NK-92 treated with Interleukin-12 subunit alpha and Interleukin-12 subunit beta, amount 100 ng/mL, for 24 hours (cell line): ENCODE measurements at places on chromosomes 2 and 18.

DNA sequence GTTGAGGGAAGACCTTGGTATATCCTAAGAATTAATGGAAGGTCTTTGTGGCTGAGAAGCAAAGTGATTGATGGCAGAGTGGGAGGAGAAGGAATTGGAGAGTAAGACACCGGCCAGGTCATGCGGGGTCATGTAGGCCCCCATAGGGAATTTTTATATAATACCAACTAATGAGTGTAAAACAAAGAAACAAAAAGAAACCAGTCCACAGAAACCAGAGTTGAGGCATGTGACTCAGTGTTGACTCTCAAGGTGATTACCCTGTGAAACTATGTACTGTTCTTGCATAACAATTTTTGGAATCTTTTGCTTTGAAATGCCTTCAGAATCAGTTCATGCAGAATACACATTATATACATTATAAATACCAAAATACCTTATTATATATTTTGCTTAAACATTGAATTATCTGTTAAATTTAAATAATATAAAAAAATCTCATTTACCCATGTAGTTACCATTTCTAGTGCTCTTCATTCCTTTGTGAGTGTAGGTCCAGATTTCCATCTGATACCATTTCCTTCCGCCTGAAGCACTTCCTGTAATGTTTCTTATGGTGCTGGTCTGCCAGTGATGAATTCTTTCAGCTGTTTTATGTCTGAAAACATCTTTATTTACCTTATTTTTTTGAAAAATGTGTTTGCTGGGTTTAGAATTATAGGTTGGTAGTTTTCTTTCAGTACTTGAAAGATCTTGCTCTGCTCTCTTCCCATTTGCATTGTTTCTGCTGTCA is 8.6 kb downstream of the CLIP4 start:
- no peak for DNase-seq

DNA sequence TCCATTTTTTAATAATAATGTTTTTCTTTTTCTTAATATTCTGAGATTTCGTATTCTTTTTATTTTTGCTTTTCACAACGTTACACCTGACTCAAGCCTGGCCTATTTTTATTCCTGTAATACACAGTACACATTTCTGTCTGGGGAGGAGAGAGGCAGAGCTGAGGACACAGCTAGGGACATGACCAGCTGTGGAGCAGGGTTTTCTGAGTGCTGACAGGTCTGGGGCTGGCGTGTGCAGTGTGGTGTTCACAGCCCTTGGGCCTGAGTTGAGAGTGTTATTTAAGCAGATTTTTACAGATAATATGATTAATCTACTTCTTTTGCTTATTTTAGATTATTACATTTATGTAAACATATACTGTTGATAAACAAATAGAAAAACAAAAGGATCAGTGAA is 55.9 kb downstream of the ZAP70 start:
- no peak for DNase-seq

GRCh38 chr2:767440-767839 is 90.2 kb upstream of the TMEM18 start:
- no peak for DNase-seq

DNA sequence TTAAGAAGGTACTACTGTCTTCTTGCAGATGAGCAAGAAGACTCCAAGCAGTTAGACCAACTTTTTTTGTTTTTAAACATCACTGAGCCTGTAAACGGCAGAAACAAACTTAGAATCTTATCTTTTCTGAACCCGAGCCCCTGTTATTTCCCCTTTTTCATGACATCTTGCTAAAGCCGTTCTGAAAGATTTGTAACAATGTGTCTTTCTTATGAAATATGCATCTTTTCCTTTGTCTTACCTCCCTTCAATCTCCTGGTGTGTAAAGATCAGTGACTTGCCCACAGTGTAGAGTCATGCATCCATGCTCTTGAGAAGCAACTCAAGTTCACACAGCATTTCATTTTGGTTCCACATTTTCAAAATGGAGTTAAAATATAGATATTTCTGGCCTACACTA is 288.8 kb upstream of the CELF4 start:
- no peak for DNase-seq

- DNase-seq = no peak
These were observed 23.2 kb downstream of the INO80D start for GRCh38 chr2:206062724-206063123.

DNA sequence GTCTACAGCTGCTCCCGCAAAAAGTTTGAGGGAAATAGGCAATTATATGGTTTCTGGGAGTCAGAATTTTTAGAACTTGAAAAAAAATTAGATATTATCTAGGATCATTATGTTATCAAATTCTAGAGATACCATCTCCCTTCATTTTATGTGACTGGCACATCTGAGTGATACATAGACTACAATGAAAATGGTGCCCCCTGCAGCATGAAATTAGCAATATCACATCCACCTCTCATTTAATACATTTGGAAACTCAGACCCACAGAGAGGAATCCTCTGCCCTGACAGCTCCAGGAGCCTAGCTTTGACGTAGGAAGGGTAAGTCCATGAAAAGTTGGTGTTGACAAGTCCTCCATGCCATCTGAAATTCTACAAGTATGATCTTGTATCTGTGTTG is 381.6 kb downstream of the SUCLG1 start:
- DNase-seq = no peak

GRCh38 chr2:11118761-11119160 is 36.5 kb upstream of the SLC66A3 start:
- DNase-seq = no peak

- no peak for DNase-seq
These were observed 360.2 kb downstream of the FSIP2 start for GRCh38 chr2:186098821-186099220.

GRCh38 chr2:236663287-236664101 is 93.9 kb downstream of the ACKR3 start:
- no peak for DNase-seq

DNA sequence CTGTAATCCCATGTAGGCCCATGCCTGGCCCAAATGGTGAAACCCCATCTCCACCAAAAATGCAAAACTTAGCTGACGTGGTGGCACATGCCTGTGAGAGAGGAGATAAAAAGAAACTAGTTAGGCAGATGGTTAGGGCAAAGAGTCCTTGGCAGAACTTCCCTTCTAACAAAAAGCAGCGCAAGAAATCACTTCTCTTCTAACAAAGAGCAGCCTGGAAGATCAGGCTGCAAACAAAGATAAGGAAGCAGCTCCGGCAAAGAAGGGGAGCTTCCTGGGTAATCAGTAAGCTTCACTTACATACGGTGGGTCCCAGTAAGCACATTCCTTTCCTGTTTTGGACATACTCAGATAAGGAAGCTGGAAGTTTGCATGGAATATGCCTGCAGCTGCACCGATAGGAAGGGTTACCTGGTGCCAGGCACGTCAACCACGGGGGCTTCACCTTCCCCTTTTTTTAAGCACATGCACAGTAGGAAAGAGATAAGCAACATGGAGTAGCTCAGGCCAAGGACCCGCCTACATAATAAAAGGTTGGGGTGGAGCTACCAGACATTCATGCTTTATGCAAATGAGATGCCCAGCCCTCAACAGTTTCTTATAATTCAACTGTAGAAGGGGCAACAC is 61.0 kb upstream of the SLC25A52 start:
- no peak for DNase-seq

GRCh38 chr2:43480874-43481273 is 115.0 kb downstream of the THADA start:
- DNase-seq = no peak

- DNase-seq = no peak
These were observed 9.2 kb downstream of the HOXD3 start for GRCh38 chr2:176166272-176166671.

GRCh38 chr2:23286031-23286757 is 98.8 kb upstream of the KLHL29 start:
- no peak for DNase-seq

DNA sequence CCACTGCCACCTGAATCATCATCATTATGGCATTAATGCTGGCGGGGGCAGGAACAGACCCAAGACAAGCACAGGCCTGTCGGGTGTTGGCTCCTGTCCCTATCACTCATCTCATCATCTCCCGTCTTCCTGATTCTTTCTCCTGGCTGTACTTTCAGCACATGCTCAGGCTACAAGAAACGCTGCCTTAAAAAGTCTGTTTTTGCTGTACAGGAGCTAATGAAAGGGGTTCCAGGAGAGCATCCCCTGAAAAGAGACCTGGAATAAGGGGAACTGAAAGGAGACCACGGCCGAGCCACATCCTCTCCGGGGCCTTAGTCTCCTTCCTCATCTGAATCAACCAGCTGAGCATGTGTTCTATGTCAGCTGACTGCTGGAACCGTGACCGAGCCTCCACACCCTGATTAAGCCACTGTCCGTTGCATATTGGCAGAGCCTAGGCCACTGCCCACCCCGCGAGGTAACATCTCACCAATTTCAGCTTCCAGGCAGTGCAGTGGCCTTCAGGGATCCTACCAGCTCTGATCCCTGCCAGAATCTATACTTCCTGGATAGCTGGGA is 62.6 kb downstream of the DNMT3A start:
- DNase-seq = no peak

DNA sequence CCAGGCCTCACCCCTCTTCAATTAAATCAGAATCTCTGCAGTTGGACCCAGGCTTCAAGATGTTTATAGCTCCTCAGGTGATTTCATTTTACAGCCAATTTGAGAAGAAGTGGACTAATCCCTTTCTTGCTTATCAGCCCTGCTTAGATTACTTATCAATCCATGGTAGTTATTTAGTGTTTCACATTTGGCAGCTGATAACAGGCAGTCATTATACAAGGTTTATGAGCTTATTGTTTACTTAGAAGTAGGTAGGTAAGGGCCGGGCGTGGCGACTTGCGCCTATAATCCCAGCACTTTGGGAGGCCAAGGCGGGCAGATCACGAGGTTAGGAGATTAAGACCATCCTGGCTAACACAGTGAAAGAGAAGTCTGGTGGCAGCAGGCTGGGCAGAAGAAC is 237.5 kb downstream of the CTNNA2 start:
- DNase-seq = no peak

GRCh38 chr2:157748371-157749142 is 119.9 kb upstream of the ACVR1C start:
- no peak for DNase-seq

DNA sequence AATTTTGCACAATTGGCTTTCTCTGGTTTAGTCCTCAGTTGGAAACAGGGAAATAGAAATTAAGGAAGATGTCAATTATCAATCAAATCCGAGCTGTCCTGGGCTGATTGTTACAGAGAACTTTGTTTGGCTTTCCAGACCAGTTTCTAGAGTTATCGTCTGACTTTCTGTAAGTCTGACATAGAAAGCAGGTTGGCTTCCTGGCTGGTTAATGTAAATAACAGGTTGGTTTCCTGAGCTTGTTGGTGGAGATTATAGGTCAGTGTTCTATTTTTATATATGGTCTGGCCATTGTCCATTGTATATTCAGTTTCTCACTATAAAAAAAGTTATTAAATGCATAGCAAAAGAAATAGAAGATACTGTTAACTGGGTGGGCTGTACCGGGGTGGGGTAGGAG is 204.8 kb downstream of the MBD2 start:
- DNase-seq = no peak

GRCh38 chr2:71669628-71670429 is 216.5 kb downstream of the DYSF start:
- DNase-seq = no peak

GRCh38 chr2:240981871-240982800 is 16.3 kb upstream of the SNED1 start:
- no peak for DNase-seq

GRCh38 chr2:75182606-75183005 is 16.7 kb downstream of the TACR1 start:
- no peak for DNase-seq

DNA sequence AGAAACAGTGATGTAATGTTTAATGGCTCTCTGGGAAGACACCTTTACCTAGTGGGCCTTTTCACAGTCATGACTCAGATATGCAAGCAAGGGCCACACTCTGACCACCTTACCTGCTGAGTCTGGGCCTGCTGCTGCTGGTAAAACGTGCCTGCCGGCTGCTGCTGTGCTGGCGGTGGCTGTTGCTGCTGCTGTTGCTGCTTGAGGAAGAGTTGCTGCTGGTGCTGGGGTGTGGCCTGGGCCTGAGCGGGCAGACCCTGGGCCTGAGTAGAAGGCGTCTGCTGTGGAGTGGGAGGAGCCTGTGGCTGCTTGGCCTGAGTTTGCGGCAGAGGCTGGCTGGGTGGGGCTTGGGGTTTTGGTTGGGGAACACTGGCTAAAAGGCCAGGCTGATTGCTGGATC is 81.6 kb upstream of the NFU1 start:
- DNase-seq = no peak

DNA sequence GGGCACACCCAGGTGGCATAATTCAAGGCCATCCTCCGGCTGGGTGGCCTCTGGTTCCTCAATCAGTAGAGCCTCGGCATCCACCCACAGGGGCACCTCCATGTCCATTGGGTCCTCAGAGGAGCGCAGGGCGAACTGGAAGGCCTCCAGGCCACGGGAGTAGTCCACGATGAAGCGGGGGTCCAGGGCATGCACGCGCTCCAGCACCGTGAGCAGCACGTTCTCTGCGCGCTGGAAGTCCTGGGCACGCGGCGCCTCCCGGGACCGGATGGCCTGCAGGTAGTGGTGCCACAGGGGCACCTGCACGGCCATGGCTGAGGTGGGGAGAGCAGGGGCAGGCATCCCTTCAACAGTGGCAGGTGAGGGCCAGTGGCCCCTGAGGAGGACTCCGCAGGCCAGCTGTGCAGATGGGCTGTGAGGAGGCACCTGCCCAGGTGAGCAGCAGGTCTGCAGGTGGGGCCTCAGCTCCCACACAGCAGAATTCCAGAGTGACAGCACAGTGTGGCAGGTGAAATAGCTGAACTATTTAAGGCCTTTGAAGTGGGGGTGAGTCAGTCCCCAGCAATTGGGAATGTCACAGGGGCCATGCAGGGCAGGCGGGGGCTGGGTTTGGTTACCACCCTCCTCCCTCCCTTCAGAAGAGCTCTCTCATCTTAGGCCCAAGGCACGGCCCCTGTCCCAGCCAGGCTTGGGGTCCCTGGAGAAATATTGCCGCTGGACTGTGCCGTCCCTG is at the start of gene MAB21L4:
Gene MAB21L4 (minus strand): TSS at position 501 of the 733 bp plus-strand sequence. CDS start 159 bp downstream, at position 342.
- no peak for DNase-seq

DNA sequence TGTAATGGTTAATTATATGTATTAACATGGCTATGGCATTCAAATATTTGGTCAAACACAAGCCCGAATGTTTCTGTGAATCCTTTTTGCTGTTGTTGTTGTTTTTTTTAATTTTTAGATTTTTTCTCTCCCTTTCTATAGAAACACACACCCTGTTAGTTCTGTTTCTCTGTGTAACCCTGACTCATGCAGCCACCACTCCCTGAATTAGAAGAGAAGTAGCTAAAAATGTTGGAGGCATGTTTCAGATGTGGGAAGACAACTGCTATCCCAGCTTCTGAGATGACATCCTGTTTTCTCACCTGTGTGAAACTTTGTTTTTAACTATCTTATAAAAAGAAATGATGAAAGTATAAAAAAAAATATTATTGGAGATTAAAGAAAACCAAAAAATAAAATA is 219.6 kb upstream of the RGPD4 start:
- DNase-seq = no peak

GRCh38 chr2:178787934-178788333 is 19.3 kb downstream of the TTN start:
- DNase-seq = no peak

DNA sequence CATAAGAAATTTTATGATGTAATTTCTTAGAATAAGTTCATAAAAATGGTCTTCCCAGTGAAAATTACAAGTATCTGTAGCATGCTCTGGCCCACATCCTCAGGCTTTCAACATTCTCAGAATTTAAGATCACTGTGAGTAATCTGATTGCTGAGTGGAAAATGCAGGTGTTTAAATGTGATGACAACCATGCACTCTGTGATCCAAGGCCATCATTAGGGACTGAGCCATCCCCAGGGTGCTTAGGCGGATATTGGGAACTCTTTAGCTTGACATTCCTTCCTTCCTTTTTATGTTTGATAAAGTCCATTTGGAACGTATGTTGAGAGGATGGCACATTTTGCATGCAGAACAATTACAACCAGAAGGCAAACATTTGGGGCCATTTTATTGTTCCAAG is 95.5 kb downstream of the ARL4C start:
- DNase-seq = no peak
